Amniotic stem cell (primary cell): ENCODE measurements at places on chromosomes 2 and 18.

GRCh38 chr2:200665626-200666453 lies 80.0 kb downstream of the AOX1 start:
- no peak for DNase-seq

GRCh38 chr2:113677330-113677729 lies 50.3 kb downstream of the RABL2A start:
- DNase-seq = no peak

GRCh38 chr18:60047556-60047955 lies 147.8 kb downstream of the PMAIP1 start:
- DNase-seq = no peak

- DNase-seq = no peak
Measured at GRCh38 chr2:29782087-29782486, 139.3 kb downstream of the ALK start.

DNA sequence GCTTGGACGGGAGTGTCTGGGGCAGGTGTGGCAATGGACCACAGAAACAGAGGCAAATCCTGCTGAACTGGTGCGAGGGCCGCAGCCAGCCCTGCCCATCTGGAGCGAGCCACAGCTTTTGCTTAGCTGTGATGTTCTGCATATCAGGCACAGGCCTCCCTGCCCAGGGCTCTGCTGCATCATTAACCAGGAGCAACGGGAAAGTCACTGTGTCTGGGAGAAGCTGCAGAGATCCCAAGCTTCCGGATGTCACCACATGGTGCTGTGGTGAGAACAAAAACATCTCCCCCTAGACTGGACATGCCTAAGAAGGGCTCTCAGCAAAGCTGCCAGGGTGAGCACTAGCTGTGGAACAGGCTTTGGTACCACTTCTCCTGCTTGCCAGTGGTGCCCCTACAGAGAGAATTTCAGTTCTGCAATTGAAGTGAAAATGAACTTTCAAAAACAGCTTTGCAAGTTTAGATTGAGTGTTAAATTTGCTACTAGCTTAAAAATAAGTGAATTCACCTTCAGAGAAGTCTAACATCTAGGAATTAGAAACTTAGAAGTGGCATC lies 172.9 kb upstream of the MYT1L start:
- DNase-seq = no peak

DNA sequence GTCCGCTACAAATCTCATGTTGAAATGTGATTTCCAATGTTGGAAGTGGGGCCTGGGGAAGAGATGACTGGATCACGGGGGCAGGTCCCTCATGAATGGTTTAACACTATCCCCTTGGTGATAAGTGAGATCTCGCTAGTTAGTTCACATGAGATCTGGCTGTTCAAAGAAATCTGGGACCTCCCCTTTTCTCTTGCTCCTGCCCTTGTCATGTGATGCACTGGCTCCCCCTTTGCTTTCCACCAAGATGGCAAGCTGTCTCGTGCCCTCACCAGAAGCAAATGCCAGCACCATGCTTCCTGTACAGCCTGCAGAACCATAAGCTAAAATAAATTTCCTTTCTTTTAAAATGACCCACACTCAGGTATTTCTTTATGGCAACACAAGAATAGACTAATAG lies 57.3 kb upstream of the C2orf15 start:
- no peak for DNase-seq
